ENCODE measurements at places on chromosomes 5 and 9.
A peak's percentile ranks its signal among the peaks of the same experiment; 100 is the strongest.

DNA sequence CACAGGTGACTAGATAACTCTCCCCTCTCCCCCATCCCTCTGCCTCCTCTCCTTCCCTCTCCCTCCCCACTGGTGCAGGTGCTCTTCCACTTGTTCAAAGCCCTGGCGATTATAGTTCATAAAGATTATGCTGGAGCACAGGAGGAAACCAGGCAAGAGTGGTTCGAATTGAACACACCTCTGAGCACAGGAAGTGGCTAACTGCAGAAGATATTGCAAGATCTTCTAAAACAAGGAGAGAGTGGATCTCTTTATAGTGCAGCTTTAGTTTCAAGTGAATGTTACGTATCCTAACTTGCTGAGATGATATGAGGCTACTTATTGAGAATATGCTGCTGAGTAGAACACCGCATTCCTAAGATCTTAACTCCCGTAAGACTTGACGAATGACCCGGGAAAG lies 178.4 kb downstream of the GOLPH3 start:
- no peak for DNase-seq

- DNase-seq, result no peak
These were observed 7.9 kb upstream of the RNF145 start for GRCh38 chr5:159217236-159217635.

- DNase-seq, result no peak
These were observed 96.2 kb upstream of the ICE1 start for GRCh38 chr5:5326115-5326758.

- peak; percentile 32 for DNase-seq
These were observed 138.3 kb downstream of the RFK start for GRCh38 chr9:76255781-76256455.

DNA sequence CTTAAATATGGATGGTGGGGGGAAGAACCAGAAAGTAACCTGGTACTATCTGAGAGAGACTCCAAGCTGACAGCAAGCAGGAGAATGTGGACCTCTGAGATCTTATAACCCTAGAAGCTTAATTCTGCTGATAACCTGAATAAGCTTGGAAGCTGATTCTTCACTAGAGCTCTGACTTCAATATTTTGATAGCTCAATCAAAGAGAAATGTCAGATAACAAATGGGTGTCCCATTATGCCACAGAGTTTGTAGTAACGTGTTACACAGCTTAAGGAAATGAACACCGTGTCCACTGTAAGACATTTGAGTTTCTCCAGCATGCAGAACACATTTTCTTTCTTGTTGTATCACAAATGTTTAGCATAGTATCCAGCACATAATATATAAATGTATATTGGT lies 626.7 kb downstream of the CDH12 start:
- no peak for DNase-seq

GRCh38 chr5:179422908-179423481 lies 77.7 kb upstream of the ADAMTS2 start:
- DNase-seq, result no peak

GRCh38 chr5:32406650-32407049 lies 37.9 kb downstream of the ZFR start:
- no peak for DNase-seq

DNA sequence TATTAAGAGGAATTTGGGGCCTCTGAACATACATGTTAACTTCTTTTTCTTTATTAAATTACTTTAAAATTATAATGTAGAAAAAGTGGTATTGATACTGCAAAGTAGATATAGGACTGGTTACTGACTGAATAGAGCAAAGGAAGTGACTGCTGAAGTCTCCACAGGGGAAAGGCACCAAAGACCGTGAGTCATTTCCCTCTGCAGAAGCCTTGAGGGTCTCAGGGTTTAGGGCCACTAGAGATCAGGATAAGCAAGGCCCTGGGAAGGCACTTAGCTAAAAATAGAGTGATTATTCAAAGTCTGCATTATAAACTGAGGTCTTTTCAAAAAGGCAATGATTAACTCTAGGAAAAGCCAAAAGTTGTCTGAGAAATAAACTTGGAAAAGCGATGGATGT lies 44.7 kb upstream of the ITGA1 start:
- DNase-seq, result no peak

GRCh38 chr9:35951736-35952135 lies 6.2 kb downstream of the OR2S2 start:
- DNase-seq, result no peak

DNA sequence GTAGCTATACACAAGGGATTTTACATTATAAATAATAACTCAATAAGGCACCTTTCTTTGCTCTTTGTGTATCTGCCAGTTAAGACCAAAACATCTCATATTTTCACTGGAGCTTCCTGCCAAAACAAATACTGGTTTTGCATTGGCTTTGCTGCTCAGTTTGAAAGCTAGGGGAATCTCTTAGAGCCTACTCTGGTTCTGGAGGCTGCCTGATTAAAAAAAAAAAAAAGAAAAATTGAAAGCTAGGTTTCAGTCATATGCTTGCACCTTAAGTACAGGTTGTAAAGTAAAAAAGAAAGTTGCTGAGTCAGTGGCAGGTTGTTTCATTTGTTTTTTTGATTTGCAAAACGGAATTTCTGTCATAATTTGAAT lies 2.3 kb downstream of the DENND4C start:
- DNase-seq, result no peak

- DNase-seq, result no peak
These were observed 183.5 kb downstream of the GNA14 start for GRCh38 chr9:77464661-77465060.

DNA sequence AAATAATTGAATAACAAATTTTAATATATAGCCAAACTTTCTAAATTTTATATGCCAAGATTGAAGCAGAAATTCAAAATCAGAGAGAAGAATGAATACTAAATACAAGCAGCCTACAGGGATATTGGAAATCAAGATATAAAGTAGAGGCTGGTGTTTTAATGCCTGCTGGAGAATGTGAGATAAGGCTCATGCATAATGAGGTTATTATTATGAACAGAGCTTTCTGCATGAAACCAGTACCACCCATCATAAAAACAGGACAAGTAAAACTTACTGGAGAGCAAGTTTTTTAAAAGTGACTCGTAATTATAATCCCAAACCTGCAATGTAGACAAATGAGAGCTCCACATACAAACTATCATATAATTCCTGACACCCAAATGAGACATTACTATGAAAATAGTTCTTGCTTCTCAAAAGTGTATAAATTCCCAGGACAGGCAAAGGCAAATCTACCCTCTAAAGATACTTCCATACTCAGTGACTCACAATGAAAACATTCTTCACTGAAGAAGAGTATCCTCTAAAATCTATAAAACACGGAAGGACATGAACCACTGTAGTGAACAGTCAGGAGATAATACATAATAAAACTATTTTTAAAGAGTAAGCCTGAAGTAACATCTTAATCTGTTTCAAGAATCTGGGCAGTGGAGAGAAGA lies 532.0 kb upstream of the GRAMD2B start:
- DNase-seq, result no peak

DNA sequence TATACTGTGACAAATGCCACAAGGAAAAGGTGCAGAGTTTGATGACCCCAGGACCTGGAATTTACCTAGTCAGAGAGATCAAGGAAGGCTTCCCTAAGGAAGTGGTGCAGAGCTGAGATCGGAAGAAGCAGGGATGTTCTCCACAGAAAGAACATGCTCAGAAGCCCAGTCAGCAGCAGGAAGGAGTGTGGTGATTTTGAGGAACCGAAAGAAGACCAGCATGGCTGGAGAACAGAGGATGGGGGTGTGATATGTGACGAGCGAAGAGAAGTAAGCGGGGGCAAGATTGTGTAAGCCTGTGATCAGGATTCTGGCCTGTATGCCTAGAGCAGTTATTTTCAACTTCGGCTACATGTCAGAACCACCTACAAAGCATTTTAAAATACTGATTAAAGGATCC lies 18.7 kb upstream of the PIK3R1 start:
- no peak for DNase-seq

- no peak for DNase-seq
These were observed 20.2 kb downstream of the OCLN start for GRCh38 chr5:69512740-69513260.

DNA sequence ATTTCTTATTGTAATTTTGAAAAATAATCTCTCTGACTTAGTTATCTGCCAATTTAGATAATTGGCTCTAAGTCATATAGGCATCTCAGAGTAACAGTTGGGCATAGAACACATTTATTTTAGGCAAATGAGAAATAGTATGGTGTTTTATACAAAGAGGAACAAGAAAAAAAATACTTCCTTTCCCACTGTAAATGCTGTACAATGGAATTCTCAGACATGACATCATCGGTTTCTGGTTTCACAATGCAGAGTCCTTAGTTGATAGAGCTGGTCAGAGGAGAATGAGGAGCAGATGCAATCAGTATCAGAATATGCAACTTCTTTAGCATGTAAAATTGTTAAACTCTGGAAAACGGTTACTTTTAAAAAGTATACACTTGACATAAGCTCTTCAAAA lies 49.4 kb downstream of the PLK2 start:
- DNase-seq, result no peak

DNA sequence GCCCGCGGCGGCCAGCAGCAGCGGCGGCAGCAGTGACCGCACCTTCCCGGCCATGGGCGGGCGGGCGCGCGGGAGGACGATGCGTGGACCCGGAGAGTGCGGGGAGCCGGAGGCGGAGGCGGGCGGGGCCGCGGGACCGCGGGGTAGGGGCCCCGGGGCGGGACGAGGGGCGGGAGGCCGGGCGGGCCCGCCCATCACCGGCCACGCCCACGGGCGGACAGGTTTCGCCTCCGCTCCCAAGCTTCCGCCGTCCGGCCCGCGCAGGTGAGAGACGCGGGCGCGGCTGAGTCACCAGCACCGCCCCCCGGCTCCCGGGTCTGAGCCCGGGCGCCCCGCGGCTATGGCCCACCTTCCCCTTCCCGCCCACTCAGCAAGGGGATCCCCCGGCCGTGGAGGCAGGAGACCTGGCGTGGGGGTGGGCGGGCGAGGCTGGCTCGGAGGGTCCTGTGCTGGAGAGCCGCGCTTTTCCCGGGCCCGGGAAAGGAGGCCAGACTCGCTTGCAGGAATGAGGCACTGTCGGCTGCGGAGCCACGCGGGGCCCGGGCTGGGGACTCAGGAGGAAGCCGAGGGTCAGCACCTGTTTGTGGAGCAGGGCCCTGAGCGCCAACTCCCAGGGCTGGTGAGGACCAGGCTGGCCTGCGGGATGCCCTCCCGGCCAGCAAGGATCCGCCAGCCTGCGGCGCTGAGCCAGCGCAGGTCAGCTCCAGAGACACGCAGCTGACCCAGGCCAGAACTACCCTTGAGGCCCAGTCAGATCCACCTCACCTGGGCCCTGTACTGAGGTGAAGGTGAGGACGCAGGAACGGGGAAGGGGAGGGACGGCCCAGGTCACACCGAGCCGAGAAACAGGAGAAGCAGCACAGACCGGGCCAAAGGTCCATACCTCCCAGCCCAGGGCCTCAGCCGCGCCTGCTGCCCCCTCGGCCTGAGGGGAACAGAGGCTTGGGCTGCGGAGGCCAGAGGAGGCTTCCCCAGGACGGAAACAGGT lies at the start of gene ENTPD2:
TSS of gene ENTPD2 (minus strand) at position 118 of the 988 bp plus-strand sequence. CDS start at position 54, 64 bp downstream.
- DNase-seq, result no peak

DNA sequence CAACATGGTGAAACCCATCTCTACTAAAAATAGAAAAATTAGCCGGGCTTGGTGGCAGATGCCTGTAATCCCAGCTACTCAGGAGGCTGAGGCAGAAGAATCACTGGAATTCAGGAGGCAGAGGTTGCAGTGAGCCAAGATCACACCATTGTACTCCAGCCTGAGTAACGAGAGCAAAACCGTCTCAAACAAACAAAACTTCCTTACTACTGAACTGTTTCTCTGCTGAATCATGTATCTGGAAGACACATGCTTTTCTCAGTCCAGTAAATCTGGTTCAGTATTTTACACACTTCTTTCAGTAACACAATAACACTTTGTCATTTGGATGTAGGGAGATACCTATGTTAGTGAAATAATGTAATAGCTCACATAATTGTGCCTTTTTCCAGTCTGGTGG lies 7.9 kb downstream of the TRMT10B start:
- no peak for DNase-seq

DNA sequence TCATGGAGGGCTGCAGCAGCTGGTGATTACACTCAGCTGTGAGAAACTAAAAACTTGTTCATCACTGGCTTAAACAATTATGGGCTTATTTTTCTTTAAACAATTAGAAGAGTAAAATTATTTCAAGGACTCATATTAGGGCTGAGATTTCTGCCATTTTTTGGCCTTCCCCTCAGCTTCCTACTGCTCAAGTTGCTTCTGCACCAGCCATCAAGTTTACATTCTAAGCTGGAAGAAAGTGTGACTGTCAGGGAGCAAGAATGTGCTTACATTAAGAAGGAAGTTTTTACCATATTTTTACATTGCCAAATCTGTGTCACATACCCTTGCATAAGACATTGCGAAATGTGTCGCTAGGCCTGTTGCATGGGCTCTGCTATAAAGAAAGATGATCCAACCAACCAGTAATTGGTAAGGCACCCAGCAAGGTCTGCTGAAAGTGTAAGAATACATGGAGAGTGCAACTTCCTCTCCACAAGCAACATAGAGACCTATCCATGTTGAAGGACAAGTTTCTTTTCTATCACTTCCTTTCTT lies 260.3 kb upstream of the CDH10 start:
- DNase-seq, result no peak

GRCh38 chr5:1763548-1763911 lies 36.1 kb downstream of the MRPL36 start:
- no peak for DNase-seq

DNA sequence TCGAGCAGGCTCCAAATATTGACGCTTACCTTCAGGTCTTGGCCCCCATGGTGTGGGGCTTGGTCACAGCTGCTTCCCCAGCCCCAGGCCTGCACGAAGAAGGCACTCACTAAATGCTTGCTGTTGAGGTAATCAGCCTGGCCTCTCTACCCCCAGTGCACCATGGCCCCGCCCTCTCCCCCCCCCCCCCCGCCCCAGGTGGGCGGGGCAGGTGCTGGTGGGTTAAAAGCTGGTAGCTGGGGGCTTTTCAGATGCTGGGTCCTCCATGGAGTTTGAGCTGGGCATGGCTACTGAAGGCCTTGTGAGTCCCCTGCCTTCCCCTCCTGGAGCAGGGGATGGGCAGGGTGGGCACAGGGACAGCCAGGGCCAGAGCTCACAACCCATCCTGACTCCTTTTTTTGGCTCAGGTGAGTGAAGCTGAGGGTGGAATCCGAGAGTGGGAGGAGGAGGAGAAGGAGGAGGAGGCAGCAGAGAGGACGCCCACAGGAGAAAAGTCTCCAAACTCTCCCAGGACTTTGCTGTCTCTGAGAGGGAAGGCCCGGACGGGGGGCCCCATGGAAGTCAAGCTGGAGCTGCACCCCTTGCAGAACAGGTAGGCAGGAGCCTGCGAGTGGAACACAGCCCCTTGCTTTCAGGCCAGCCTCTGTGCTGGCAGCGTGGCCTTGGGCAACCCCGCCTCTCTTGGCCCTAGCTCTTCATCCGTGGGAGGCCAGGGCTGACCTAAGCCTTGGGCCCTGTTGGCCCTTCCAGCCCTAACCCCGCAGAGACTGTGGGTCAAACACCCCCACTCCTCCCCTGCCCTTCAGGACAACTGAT lies 4.4 kb upstream of the TSPAN17 start:
- no peak for DNase-seq

DNA sequence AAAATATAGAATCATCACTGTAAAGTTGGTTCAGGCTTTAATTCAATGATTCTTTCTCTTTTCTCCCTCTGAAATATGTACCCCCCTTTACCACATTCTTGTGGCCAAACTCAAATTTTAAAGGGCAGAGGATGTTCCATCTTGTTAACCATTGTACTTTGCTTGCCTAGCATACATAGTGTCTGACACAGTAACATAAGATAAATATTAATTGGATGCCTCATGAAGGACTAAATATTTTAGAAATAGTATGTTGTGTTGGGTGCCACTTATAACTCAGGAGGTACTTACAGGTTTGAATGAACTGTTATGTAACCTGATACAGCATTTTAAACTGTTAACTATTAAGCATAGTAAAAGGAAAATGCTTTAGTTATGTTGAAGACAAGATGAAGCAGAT lies 71.5 kb downstream of the NIPBL start:
- DNase-seq, result no peak

- DNase-seq, result no peak
These were observed 201.5 kb upstream of the S1PR3 start for GRCh38 chr9:88789785-88790184.

Measured in psoas muscle (tissue), 8 donors.